Activated effector memory CD4-positive, alpha-beta T cell treated with anti-CD3 and anti-CD28 coated beads, Interleukin-2, amount 50 U/mL, for 16 hours (primary cell): ENCODE measurements at places on chromosomes 6 and 20.

DNA sequence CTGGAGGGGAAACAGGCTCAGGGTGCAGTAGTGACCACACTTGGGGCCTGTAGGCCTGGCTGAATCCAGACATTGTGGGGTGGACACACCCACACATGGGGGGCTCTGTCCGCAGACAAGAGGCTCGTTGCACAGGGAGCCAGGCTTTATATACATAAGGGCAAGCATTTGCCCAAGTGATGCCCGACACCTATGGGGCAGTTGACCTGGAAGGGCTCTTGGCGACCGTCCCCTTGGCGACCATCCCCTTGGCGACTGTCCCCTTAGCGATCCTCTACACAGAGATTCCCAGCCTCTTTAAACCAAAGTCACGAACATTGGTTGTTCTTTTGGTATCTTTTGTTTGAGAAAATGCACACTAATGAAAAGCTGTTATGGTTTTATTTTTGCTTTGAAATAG, 2.7 kb downstream of the TOX2 start:
- DNase-seq, result no peak

DNA sequence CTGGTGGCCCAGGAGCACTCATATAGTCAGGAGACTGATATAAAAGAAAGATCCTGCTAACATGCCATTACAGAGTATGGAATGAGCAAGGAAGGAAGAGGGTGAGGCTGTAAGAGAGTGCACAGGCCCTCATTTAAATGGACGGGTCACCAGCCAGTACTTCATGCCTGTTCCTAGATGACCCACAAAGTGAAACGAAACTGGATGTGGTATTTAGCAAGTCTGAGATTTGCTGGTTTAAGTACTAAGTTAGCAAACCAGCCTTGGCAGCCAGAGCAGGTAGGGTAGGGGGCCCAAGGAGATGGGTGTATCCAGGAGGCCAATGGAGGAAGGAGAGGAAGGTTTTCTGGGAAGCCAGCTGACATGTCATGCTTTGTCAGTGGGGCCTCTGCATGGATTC, 15.9 kb downstream of the NT5E start:
- no peak for DNase-seq

DNA sequence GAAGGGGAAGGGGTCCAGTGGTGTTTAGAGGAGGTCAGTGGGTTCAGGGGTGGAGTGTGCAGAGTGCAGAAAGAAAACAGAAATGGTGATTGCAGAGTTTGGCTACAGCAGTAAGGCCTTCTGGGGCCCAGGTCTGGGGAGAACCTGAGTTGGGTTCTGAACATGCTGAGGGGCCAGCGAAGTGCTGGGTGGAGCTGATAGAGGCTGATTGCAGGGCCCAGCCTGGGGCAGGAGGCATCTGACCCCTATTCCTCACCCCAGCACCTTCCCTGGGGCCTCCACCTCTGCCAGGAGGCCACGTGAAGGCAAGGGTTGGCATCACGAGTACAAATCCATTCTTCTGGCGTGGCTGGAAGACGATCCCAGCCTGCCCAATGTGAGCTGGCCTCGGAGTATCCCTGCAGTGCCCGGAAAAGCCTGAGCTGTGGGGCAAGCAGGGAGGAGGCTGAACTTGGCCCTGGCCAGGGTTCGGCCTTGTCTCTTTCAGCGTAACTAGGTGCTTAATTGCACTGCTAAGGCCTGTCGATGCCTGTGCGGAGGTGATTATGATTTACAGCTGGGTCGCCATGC, 35.3 kb downstream of the VSTM2L start:
- peak; percentile 47 for DNase-seq

- no peak for DNase-seq
Measured at GRCh38 chr6:116208056-116208785, 45.7 kb downstream of the TSPYL4 start.

DNA sequence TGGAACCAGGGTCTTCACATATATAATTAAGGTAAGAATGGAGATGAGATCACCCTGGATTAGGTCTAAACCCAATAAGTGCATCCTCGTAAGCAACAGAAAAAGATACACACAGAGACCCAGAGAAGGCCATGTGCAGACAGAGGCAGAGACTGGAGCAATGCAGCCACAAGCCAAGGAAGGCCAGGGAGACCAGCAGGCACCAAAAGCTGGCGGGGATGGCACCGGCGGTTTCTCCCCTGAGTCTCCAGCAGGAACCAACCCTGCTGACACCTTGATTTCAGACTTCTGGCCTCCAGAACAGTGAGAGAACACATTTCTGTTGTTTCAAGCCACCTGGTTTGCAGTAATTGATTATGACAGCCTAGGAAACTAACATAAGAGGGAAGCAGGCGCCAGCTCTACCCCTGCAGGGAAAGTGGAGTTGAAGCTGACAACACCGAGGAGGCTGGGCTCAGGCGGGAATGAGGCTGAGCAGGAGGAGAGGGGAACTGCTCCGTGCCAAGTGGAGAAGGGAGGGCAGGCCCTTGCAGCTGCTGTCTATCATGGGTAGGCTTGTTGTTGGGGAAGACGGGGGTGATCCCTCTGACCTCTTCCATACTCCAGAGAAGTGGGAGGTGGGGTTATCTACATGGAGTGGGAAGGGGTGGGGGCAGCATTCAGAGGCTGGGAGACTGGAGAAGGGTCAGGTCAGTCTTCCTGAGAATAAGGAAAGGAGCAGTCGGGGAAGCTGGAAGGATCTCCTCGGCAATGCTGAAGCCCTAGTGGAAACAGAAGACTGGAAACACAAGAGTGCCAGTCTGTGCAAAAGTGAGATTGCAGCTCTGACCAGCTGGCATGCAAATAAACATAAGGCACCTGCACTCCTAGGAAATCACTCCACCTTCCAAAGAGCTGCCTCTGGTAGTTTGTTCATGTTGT, 72.7 kb downstream of the NFATC2 start:
- DNase-seq, result peak; percentile 60
